Activated CD4-positive, alpha-beta T cell treated with anti-CD3 and anti-CD28 coated beads, Interleukin-2, Interleukin-6, amounts not matched to agents 100 ng/mL and 50 ng/mL, durations not matched to agents 16 hours and 8 hours (primary cell): ENCODE measurements at places on chromosomes 4 and X.

- DNase-seq, result peak; percentile 58
Measured at GRCh38 chr4:184705692-184706091, 28.2 kb downstream of the CENPU start.

DNA sequence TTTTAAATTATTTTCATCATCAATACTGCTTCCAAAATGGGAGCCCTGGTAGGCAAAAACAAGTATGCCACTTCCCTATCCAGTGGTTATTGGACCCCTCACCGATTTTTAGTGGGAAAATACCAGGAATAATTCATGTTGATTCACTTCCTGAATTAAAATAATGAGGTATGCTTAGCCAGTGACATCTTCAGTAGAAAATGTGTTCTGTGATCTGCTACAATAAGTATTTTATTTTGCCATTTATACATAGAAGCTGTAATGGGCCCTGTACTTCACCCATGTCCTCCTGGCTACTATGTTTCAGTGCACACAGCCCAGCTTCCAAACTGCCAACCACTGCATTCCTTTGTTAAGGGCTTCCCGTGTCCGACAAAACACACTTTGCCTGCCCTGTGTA is 41.0 kb upstream of the KLHL34 start:
- no peak for DNase-seq

GRCh38 chrX:19673375-19674040 is 158.2 kb upstream of the MAP3K15 start:
- DNase-seq, result no peak

DNA sequence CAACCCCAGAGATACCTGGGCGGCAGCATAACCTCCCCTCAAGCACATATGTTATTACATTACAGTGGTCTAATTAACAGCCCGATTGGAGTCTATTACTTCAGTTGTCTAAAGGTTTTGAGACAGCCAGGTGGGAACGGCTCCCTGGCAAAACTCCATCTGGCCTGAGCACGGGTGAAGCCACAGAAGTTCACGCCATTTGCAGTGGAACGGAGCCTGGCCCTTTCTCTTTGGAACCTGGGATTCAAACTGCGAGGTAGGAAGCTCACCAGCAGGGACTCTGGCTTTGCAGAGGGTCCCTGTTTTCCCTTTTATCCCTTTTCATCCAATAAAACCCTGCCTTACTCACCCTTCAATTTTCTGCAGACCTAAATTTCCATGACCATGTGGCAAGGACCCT is 45.9 kb upstream of the NEIL3 start:
- no peak for DNase-seq

DNA sequence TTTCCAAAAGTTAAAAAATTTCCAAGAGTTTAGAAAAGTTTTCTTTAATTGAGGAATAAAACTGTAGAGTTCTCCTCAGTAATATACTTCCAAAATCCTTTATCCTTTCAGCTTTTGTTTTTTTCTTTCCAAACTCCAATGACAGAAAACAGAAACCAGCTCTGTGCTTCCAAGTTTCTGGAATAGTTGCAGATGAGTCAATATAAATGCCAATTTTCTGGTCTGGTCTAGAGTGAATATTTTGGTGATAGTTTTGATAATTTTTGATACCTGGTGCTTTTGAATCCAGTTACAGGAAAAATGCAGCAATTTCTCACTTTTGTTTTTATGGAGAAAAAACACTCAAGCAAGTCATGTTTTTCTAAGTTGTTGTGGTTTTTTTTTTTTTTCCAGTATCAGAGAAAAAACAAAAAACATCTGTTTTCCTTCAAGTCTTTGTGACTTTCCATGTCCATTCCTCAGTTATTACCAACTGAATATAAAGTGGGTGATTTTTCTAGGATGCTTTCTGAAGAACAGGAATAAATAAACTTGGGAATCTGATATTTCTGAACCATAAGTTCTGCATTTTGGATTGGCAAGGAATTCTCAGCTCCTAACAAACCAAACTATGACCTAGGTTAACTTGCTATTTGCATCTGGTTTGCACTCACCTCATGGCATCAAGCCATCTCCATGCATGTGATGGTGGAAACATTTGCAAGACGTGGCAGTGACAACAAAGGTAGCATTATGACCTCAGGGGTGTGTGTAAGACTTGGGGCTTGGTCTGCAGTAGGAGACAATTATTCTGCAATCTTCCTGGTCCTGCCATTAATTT is 139.1 kb downstream of the VEGFC start:
- DNase-seq, result no peak

- DNase-seq, result no peak
Measured at GRCh38 chrX:41043196-41043595, 42.0 kb upstream of the USP9X start.
